ENCODE measurements at places on chromosomes 5 and 9.

DNA sequence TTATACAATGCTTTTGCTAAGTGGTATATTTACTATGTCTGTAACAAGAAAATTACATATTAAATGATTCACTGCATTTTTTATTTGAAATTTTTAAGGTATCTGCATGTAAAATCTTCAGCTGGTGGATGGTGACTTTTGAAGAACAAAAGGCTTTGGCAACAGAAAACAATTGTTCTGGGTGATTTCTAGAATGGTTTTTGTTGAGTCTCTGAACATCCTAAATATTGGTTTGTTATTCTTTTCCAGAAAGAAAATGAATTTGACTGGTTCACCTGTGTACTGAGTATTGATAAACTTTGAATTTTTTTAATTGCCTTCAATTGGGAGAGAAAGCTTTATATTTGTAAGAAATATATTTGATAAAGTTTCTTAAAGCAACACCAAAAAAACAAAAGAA lies 35.2 kb downstream of the ERAP1 start:
- DNase-seq, result no peak

DNA sequence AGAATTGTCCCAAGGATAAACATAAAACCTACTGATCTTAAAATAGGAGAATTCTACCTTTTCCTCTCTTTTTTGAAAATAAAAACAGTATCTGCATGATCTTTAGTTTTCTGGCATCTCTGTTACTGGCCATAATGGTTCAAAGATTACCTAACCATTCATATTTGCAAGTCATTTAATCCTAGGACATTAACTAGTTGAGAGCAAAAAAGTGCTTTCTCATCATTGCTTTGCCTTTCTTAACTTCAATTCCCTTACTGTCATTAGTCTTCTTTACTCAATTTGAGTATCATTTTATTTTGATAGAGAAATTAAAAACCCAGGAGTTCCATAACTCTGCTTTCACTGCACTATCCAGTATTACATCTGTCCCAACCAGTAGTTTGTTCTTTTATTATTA lies 68.6 kb downstream of the RFX3 start:
- DNase-seq, result no peak

- no peak for DNase-seq
Observed at GRCh38 chr9:69601698-69602097, 70.5 kb downstream of the APBA1 start.

DNA sequence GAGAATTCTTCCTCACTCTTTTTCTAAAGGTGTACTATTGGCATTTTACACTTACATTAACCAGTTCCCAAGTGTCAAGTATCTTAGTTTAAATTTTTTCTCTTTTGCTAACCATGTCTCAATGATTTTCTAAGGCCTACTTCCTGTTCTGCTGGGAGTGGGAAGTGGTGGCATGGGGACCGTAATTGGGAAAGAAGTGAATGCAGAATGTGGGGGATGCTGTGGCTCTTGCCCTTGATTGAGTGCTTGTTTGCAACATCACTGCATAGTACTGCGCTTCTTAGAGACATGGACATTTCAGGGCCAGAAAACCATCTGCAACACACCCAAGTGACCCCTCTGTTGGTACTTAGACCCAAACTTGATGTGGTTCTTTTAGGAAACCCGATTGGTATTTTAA lies 32.8 kb downstream of the MRRF start:
- DNase-seq, result no peak

- no peak for DNase-seq
Observed at GRCh38 chr9:121780177-121781040, 129.0 kb downstream of the DAB2IP start.

- no peak for DNase-seq
Observed at GRCh38 chr5:171261904-171262303, 47.1 kb upstream of the TLX3 start.

GRCh38 chr5:36045895-36046294 lies 20.8 kb downstream of the UGT3A2 start:
- DNase-seq, result no peak

DNA sequence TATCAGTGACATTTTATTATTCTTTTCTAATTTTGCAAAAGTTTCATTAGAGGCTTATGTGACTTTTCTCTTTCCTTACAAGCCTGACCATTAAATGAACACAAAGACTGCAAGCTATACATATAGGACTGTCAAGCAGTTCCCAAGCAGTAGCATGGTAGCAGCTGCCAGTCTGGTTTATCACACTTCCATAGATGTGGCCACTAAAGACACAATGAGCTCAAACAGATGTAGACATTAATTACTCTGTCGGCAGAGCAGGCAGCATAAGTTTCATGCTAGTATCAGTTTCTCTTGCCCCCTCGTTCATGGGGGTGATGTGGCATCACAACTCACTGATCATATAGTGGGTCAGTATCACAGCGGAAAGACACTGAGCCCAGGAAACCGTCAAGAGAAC lies 89.5 kb downstream of the CDH10 start:
- DNase-seq, result no peak

- DNase-seq, result no peak
Observed at GRCh38 chr5:141898448-141899049, 20.3 kb upstream of the PCDH1 start.

- peak; percentile 38 for DNase-seq
Observed at GRCh38 chr9:93577078-93577974, 942 bp downstream of the PHF2 start.

DNA sequence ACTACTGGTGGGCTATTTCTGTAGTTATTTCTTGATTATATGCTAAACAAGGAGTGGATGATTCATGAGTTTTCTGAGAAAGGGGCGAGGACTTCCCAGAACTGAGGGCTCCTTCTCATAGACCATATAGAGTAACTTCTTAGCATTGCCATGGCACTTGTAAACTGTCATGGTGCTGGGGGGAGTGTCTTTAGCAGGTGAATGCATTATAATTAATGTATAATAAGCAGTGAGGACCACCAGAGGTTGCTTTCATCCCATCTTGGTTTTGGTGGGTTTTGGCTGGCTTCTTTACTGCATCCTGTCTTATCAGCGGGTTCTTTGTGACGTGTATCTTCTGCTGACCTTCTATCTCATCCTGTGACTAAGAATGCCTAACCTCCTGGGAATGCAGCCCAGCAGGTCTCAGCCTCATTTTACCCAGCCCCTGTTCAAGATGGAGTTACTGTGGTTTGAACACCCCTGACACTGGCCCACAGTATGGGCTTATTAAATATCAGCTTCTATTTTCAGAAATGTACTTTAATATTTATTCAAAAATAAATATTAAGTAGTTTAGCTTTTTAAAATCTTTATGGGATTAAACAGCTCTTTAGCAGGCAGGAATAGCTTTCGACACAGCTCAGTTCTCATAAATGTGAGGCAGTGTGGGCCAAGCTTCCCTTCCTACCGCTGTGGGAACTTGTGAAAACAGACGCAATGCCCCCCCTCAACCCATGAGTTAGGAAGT lies 44.4 kb downstream of the GALNT12 start:
- DNase-seq, result no peak

DNA sequence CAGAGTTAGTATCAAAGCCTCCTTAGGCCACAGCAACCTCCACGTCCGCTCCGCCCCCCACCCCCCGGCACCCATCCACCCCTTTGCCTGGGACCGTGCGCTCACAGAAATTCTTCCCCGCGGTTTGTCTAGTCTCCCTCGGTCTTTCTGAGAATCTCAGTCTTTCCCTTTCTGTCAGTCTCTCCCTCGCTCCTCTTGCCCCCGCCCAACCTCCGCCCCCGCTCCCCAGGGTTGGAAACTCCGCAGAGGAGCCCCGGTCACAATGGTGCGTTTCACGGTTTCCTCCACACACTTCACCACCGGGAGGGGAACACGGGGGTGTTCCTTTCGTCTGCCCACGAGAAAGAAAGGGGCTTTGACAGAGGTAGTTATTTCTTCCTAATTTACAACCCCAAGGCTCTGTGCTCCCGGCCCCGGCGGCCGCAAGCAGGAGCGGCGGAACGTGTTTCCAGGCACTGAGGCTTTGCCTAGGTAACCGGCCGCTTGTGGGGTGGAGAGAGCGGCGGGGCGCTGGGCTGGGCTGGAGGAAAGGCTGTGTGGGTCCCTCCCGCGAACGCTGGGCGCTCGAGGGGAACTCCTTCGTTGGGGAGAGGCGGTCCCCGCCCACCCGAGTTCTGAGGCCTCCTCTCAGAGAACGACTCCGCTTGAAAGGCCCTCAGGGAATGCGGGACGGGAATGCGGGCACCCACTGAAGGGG lies 2.1 kb downstream of the NR4A3 start:
- peak; percentile 65 for DNase-seq

DNA sequence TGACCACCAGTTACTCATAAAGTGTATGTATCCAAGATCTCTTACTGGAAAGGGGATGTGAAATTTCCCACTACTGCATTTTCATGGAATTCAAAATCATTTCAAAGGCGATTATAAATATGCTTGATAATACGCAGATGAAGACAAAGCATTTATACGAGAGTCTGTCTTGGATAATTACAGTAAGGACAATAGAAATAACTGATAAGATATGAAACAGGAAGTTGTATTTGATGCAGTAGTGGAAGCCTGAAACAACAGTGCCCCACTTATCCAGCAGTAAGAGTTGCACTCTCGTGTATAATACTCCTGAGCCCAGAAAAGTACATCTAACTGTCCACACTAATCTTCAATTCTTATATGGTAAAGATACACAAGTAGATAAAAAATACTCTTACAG lies 188.7 kb upstream of the POU5F2 start:
- no peak for DNase-seq

DNA sequence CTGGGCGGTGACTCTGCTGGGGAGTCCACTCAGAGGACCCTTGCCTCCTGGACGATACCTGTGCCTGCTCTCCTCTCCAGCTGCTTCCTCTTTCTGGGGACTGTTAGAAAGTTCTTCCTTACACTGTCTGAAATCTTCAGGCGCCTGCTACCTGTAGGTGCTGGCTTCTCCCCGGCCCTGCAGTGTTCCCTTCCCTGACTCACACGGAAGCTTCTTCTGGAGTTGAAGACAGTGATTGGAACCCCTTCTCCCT lies 562 bp downstream of the GSN start:
- no peak for DNase-seq

- DNase-seq, result no peak
Observed at GRCh38 chr5:82319651-82320376, 41.7 kb upstream of the RPS23 start.

DNA sequence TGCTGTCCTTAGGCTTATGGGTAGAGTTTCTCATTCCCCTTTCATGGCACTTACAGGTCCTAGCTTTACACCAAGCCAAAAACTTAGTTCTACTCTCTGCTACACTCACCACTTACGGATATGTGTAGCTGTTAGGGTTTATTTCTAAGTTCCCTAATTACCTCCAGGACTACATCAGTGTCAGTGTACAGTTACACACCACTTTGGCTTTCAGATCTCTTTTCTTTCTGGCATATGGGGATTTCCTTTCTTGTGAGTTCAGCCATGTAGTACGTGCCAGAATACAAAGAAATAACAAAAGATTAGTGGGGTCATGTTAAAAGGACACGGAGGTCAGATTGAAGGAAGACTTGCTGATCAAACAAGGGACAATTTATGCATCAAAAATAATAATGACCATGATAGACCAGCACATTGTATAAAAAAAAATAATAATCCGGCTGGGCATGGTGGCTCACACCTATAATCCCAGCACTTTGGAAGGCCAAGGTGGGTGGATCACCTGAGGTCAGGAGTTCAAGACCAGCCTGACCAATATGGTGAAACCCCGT lies 41.8 kb downstream of the LYRM7 start:
- no peak for DNase-seq

GRCh38 chr5:172766287-172767108 lies 4.5 kb downstream of the DUSP1 start:
- DNase-seq, result no peak

DNA sequence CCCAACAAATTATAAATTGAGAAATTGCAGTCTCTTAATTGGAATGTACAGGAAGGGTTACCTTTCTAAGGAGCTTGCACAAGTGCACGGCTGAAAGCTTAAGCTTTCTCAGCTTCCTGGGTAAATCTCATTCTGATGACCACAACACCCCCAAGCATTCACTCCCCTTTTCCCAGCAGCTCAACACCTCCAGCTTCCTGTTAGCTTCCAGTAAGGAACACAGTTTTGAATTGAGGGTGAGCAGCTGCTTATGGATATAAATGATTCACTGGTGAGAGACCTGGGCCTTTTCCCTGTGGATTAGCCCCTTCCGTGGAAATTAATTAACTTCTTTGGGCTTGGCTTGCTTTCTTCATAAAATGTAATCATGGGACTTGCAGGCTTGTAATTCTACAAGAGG lies 101.2 kb downstream of the SLC28A3 start:
- no peak for DNase-seq

DNA sequence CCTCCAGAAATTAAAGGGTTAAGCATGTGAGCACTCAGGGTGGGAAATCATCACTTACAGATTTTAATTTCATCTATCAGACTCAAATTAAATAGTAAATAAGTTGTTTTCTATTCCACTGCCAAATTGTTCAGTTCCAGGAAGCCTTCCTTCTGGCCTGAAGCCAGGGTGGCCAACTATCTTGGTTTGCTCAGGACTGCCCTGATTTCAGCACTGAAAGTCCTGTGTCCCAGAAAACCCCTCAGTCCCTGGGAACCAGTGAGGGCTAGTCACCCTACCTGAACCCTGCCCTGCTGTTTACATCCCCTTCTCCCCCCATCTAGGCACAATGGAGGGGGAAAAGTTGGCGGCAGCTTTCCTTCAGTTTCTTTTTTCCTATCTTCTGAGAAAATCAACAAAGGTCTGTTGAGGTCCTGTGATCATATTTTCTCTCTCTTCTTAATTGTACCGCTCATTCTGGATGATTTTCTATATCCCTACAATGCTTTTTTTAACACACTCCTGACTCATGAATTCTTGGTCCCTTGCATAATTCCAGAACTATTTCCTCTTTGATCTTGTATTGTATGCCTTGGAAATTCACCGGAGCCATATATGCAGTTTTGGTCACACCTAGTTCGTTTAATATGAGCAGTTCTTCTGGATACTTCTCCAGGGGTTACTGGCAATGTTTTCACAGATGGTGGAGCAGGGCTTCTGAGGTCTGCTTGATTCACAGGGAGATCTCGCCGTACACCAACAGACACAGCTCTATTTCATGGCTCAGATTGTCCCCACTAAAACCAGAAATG lies 103.8 kb downstream of the MAP1B start:
- DNase-seq, result no peak

- no peak for DNase-seq
Observed at GRCh38 chr5:51539232-51539631, 156.0 kb downstream of the ISL1 start.

DNA sequence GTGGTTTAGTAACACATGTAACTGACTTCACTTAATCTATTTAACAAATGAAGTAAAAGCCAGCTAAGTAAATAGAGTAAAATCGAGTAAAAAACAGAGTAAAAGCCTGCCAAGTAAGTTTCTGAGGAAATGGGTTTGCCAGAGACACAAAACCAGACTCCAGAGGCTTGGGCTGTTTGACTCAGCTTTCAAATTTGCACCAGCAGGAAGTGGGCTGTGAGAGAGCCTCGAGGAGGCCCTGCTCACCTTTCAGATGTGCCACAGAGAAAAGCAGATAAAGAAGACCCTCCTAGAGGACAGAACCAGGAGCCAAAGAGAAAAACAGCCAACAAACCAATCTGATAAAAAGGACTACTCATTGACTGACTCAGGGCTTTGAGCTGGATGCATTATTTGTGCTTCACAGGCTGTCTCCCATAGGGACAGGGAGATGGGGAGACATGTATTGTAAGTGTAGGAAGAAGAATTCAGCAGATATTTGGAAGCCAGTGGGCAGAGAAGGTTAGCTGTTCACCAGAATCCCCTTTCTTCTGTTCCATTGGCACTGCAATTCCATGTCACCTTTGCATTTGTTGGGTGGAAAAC lies 14.4 kb upstream of the AMACR start:
- no peak for DNase-seq

All from neural progenitor cell (in vitro differentiated cells).